HuH-7 (cell line): ENCODE measurements at places on chromosomes 4 and X.

- DNase-seq, result no peak
These were observed 22.1 kb downstream of the NHS start for GRCh38 chrX:17397074-17397473.

GRCh38 chrX:96147681-96148080 is 537.0 kb upstream of the DIAPH2 start:
- no peak for DNase-seq

DNA sequence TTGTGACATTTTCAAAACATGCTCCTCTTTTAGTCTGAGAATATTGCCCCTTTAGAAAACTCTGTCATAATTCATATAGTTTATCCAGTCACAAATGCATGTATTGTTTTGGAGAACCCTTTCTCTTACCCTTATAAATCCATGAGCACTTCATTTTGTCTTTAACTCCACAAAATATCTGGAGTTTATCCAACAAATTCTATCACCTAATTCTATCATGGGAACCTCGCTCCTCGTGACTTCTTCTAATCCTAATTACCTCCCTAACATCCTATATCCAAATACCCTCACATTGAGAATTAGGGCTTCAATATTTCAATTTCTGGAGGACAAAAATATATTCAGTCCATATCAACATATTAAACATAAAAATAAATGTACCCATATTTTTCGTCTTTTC is 1565.9 kb downstream of the ARAP2 start:
- no peak for DNase-seq

DNA sequence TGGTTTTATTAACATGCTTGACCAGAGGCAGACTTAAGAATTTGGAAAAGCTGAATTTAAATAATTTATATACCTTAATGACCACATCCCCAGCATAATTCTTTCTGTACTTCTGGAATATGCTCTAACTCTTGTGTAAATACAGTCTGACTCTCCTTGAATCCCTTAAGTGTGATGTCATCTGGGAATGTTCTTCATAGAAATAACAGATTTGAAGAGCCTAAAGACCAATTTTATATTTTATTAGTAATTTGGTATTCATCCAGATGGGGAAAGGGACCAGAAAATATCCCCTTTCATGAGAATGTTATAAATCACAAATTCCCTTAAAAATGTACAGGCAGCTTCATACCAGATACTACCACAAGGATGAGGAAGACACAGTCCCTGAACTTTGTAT is 58.3 kb downstream of the KCNIP4 start:
- DNase-seq, result no peak

- DNase-seq, result no peak
These were observed 4.5 kb downstream of the C1GALT1C1 start for GRCh38 chrX:120625371-120625770.

DNA sequence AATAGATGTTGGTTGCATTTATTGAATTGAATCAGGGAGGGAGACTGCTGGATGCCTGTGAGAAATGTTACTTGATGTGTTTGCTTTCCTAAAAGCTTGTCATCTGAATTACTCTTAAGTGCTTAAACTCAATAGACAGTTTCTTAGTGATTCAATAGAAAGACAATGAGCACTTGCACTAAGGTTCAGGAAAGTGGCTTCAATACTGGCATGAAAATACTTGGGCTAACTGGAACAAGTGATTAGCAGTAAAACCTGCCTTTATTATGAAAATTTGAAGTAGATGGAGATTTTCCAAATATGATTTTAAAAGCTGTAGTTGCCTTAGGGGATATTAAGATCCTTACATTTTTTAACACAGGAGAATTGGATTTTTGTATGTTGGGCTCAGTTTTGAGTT is 123.3 kb downstream of the RNF150 start:
- DNase-seq, result no peak

DNA sequence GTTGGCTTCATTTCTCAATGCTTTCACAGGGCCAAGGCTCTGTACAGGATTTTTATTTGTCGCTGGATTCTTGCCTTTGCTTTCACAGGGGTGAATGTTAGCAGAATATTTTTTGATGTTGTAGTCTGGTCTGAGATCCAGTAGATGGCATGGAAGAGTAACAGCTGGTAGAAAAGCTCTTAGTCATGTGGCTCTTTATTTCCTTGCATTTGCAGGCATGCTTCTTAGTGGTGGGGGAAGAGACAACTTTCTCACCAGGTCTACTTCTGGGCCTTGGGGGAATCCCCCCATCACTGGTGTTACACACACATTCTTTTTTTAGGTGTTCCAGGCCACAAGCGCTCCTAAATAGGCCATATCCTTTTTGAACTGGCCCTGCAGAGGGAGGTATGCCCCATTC is 58.2 kb upstream of the DKK2 start:
- DNase-seq, result no peak

DNA sequence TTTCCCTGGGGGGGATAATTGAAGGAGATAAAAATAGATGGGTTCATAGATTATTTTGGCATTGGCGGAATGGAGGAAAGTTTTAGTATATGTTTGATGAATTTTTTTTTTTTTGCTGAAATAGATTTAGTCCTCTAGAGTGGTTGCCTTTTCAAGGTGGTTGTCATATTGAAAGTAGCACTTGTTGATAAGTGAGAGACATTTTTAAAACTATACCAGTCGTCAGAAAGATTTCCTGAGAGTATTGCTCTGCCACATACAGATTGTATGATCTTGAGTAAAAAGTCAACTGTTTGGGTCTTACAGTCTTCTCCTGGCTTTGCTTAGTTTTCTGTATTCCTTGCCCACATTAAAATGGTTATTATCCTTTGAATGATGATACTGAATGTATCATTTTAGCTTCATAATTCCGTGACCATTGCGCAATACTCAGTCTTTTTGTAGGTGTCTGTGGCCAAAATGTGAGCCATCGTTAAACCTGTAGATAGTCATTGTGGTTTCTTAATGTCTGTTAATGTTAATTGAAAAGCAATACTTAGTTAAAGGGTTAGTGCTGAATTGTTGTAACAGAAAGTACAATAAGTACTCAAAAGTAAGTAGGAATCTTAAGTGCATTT is 7.1 kb downstream of the SMARCAD1 start:
- DNase-seq, result no peak

DNA sequence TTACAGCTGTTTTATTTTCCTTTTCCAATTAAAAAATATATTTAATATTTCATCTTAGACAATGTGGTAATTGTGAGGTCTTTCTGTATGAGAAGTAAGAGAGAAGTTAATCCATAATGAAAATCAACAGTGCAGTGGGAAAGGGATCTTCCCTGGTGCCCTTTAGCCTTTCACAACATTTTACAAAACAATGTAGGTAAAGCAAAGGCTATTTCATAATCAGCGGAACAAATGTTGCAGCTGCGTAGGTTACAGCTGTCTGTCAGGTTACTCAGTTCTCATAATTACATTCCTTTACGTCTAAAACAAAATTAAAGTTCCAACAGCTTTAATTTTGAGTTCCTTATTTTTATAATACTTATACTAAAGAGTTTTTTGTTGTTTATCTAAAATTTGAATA is 22.8 kb upstream of the VCX3A start:
- DNase-seq, result no peak

GRCh38 chr4:57875829-57876392 is 765.7 kb upstream of the IGFBP7 start:
- no peak for DNase-seq

DNA sequence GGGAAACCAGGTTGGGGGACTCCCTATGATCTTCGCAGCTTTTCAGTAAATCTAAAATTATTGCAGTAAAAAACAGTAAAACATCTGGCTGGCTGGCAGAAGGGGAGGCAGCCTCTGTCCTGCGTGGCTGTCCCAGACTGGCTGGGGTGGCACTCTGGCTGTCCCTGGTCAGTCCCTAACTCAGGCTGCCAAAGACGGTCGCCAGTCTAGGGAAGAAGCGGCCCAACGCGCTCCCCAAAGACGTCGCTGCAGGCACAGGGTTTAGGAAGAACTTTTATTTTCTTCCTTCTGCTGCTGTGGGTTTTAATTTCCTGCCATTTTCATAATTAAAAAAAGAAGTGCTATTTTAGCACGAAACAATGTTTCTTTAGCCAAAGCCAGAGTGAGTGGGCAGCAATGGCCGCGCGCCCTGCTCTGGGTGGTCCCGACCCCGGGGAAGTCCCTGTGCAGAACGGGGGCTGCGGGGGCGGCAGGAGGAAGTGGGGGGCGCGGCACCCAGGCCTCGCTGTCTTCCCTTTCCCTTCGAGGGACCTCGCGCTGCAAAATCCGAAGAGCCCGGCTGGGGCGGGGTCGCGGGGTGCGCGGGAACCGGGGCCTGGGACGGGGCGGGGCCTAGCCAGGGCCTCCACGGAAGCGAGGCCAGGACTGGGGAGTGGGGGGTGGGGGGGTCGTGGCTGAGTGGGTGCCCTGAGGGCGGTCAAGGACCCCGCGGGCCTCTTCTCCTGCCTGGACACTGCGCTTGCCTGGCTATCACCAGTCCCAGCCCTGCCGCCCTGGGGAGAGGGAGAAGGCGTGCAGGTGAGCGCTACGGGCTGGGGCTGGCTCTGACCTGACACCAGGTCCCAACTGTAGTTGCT is 6.3 kb upstream of the LETM1 start:
- no peak for DNase-seq

DNA sequence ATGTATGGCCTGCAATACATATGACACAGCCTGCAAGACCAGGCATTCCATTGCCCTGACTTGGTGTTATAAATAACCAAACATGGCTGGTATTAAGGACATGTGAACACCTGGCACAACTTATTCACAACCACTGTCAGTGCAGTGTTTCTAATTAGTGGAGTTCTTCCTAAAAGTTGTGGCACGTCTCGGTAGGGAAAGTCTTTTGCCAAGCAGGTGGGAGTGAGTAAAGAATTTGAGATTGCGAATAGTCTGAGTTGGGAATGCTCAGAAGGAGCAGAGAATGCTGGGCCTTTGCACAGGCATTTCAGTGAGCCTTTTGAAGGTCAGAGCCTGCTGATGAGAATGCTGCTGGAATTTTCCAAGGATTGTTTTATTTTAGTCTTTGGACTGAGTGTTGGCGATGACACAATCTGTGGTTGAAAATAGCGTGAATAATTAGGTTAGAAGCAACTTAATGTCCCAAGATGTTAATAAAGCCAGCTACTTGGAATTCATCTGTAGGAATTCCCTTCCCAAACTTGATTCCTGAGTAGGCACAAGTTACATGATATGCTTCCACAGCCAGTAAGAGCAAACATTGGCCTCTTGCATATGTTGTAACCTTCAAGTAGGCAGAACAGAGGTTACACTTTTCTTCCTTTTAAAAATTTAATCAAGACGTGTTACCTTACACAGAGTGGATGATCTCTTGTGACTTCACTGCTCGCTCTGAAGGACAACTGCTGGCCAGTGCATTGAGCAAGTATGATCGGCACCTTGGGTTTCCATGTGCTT is 83.6 kb upstream of the PGRMC2 start:
- no peak for DNase-seq

GRCh38 chr4:64559571-64559970 is 150.3 kb upstream of the TECRL start:
- no peak for DNase-seq

- no peak for DNase-seq
These were observed 229.9 kb upstream of the AFF2 start for GRCh38 chrX:148270499-148270898.

DNA sequence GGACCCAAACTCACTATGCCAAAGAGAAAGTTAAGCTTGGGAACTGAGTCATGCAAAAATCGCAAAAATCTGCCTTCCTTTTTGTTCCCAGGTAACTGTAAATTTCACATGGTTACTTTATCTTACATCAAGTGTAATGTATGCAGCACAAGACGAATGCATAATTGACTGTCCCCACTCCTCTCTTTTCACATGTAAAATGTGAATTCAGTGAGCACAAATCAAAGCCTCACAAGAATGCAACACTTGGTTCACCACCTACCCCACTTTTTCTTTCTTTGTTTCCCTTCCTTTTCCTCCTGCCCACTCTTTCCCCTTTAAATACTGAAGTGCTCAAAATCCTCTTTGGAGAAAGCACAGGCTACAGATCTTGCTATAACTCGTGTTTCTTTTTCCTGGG is 53.2 kb downstream of the MAGED4B start:
- no peak for DNase-seq

GRCh38 chr4:139833151-139833910 is 167.7 kb downstream of the MGST2 start:
- DNase-seq, result no peak

DNA sequence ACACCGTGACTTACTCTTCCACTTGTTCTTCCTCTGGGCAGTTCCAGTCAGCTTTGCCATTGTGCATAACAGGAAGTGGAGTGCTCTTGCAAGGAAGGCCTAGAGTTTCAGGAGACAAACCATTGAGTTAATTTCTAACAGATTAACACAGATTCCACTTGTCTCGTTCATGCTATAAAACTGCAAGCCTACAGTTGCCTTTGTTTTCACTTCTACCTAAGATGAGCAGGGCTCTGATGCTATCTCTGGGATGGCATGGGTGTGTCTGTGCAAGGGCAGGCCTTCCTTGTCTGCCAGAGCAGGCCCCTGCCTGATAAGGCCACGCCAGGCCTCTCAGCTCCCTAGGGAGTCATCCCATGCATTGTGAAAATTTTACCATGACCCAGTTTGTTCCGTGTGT is 67.7 kb upstream of the PGRMC2 start:
- DNase-seq, result no peak

GRCh38 chrX:68761086-68761485 is 67.7 kb upstream of the EFNB1 start:
- no peak for DNase-seq

DNA sequence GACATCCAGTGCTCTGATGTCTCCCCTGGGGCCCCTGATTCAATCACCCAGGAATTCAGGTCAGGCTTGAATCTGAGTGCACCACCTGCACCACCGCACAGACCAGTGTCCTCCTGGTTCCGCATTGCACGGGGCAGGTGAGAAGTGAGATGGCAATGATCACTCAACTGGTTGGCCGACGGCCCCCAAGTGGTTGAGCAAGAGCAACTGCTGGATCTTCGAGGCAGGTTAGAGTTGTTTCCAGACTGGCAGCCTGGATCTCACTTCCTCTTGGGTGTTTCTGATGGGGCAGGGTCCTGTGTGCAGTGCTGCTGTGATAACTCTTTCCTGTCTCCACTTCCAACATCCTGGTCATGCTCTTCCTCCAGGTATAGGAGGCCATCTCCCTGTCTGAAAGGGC is 50.4 kb downstream of the C4orf50 start:
- no peak for DNase-seq

GRCh38 chr4:109389369-109390114 is 44.1 kb upstream of the SEC24B start:
- no peak for DNase-seq

GRCh38 chr4:124025428-124025827 is 628.8 kb downstream of the SPRY1 start:
- no peak for DNase-seq

DNA sequence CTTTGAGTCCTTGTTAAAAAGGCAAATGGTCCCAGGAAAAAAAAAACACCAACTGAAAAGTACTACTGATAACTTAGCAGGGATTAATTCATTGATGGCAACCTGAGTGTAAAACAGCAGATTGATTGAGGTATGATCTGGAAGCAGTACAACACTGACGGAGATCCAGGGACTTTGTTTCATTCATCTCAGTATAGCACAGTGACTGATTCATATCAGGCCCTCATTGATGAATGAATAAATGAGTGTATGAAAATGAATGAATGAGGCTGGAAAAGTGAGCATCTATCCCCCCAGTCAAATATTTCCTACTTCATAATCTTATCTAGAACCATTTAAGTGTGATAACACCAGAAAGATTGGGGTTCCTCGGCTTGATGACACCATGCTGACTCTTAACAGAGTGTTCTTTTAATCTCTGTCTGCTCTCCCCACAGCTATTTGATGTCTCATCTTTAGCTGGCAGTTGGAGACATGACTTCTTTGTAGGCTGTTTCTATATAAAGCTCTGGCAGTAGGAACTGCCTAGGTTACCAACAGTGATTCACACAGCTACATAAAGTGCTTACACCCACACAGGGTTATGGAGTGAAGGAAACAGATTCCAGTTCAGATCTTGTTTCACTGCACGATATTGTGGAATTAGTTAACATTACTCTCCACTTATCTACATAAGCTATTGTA is 18.6 kb upstream of the RNF128 start:
- DNase-seq, result no peak
